Gastroesophageal sphincter (tissue), 4 donors: ENCODE measurements at places on chromosomes 2 and 18.

DNA sequence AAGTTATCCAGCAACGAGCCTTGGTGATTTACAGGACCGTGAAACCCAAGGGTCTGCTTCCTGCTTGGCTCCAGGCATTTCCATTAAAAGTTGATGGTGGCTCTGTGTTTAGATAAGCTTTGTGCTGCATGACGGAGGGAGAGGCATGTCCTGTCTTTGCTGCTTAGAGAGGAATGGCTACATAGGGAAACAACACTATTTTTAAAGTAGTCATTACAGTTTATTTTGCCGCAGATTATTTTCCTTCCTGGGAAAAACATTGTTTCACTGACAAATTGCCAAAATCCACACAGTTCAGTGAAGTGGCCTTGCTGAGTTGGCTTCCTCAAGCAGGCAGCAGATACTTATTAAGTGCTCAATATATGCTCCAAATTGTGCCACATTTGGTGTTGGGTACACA, 98.5 kb downstream of the THSD7B start:
- ATAC-seq = no peak

DNA sequence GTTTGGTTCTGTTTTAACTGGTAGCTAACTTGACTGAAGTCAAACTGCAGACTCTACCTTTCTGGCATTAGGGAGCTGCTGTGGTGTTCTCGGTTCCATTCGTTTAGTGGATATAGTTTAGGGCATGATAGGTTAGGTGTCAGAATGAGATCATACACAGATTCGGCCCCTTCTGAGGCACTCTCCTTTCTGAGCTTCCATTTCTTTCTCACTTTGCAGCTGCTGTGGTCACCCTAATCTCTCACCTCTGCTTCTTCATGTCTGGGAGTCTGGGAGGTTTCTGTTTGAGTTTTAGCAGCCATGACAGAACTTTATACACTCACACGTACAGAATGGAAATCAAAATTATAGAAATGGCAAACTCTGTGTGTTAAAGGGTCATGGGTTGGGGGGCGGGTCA, 122.8 kb downstream of the ATP9B start:
- ATAC-seq = no peak

DNA sequence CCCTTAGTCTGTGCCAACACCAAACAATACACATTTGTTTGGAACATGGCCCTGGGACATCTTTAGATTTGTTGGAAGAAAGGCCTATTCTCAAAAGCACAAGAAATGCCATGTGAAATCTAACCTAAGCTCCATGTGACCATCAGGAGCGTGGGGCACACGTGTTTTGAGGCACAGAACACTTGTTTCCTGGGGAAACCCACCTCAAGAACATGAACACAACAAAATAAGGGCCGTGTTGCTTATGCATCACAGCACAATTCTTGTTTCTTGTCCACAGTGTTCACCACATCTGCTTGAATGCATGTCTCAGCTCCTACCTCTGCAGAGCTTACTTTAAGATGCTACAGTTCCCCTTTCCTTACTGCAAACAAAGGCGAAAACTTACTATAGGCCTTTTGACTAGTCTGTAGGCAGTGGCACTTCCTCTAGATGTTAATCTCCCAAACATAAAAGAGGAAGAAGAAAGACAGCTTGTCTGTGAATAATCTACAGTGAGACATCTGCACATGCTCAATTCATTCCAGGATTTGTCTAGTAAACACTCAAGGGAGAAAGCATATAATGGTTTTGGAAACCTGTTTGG, 165.0 kb downstream of the ANKRD44 start:
- ATAC-seq = no peak

DNA sequence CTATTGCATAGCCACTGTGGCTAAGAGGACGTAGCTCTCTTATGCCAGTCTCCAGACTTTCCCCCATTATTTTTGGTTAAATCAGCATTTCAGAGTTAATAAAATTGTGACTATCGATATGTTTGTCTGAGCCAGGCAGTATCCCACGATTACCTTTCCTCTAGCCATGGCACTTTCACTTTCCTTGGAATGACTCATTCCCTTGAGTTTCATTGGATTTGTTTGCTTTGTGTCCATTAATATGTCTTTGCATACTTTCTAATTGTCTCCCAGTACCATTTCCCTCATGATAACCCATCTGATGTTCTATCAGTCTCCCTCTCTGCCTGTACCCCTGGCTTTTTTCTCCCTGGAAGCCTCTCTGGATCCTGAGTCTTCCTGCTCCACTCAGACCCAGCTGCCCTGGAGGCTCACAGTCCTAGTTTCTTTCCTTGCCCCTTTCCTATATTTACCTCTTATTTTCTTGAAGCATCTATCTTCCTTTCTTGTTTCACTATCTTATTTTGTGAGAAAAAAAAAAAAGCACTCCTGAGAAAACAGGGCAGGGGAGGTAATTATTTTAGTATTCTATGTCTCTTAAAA, 126.1 kb downstream of the MTX2 start:
- no peak for ATAC-seq

GRCh38 chr2:210559182-210559581, 2.8 kb downstream of the CPS1 start:
- ATAC-seq = no peak

GRCh38 chr2:58932801-58933200, 691.7 kb upstream of the FANCL start:
- ATAC-seq = no peak

- no peak for ATAC-seq
These were observed 262.1 kb downstream of the LPIN1 start for GRCh38 chr2:12008425-12009061.

GRCh38 chr2:138030459-138030858, 66.2 kb downstream of the HNMT start:
- no peak for ATAC-seq

DNA sequence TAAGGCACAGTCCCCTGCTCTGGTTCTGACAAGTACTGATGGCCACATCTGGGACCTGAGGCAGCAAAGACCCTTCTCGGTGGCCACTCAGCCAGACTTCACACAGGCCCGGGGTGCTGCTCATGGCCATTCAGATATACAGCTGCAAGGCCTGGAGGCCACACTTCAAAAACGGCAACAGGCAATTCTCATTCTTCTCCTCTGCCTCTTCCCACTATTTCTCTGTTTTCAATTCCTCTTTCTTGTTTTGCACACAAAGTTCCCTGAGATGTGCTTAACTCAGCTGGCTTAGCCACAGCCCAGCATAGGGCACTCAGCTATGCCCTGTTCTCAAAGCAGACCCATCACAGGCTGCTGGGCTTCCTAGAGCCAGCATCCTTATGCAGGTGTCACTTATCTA, 29.9 kb downstream of the PTPN18 start:
- ATAC-seq = peak; percentile 20

DNA sequence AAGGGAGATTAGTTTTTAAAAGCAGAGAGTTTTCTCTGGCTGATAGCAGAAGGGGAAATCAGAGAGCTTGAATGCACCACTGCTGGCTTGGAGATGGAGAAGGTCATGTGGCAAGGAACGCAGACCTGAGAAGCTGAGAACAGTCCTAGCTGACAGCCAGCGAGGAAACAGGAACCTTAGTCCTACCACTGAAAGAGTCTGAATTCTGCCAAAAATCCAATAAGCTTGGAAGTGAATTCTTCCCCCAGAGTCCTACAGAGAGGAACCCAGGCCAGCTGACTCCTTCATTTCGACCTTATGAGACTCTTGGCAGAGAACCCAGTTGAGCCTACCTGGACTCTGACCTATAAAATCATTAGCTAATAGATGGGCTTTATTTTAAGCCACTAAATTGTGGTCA, 371.9 kb upstream of the TNP1 start:
- no peak for ATAC-seq

- no peak for ATAC-seq
These were observed 49.9 kb downstream of the CRACDL start for GRCh38 chr2:98886066-98886554.

DNA sequence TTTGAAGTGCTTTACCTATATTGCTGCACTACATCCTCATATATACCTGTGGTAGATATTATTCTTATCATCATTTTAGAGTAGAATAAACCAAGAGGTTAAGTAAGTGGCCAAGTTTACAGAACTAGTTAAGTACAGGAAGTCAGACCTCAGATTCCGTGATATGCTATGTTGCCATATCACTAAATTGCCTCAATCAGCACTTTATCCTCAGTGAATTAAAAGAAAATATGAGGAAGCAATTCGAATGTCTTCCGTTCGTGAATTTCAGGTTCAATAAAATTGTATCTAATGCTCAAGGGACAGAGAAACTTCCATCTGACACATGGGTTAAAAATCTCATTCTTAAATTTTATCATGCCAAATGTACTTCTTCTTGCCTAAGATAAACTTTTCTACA, 848.6 kb downstream of the CPS1 start:
- no peak for ATAC-seq

DNA sequence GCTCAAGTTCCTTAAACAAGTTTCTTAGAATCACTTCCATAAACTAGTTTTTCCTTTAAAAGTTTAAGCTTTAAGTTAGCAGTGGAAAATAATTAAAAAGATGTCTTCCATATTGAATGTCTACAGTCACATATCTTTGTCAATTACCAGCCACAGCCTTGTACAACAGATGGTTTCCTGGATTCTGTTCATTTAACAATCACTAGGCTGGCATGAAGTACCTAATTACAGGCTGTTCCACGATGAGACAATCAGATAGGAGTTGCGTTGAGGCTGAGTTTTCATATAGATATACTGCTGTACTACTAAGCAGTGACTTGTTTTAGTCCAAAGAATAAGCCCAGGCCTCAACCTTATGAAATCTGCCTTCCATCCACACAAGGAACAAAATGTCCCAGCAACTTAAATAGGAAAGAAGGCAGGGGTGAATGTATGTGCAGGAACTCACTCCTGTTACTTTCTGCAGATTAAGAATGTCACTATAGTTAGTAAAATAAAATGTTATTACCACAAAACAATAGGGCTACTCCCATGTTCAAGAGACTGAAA, 131.0 kb downstream of the ZAP70 start:
- ATAC-seq = no peak

GRCh38 chr18:75134611-75134975, 74.3 kb downstream of the PTGR3 start:
- ATAC-seq = no peak

GRCh38 chr2:27128668-27129571, 5.3 kb downstream of the ABHD1 start:
- ATAC-seq = no peak

DNA sequence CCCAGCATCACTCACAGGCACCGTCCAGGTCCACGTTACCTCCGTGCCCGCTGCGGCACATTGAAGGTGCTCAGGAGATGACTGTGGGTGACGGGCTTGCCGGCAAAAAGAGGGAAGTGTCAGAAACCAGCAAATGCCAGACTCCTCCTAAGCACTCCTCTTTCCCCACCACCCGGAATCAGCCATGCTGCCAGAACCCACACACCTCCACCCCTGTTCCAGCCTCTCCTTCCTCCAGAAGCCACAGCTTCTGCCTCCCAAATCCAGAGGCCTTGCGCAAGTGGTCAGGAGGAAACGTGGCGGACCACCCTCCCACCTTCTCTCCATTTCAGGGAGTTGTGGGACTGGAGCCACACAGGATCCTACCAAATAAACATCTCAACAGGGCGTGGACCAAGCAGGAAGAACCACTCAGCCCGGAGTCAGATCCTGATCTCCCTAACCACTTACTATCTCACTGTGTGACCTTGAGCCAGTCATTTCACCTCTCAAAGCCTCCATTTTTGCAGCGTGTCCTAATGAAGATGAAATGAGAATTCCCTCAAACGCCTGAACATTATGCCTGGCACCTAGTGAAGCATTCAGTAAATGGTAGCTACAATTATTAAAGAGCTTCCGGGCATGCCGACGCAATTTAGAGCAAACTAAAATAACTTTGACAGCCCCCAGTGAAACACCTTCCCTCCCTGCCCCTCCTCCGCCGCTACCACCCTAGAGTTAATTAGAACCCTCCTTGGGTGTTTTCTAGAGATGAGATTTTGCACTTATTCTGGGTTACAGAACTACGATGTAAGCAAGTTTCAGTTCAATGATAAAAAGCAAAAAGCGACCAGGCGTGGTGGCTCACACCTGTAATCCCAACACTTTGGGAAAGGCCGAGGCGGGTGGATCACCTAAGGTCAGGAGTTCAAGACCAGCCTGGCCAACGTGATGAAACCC, 32.9 kb downstream of the SMAD7 start:
- ATAC-seq = no peak

- ATAC-seq = no peak
These were observed 126.8 kb downstream of the SP100 start for GRCh38 chr2:230542751-230543150.
